ENCODE measurements at places on chromosomes 1 and 21. TPM values are rescaled to one million over a fixed set of nuclear protein-coding genes. Genes with fewer than 3 reads are reported as not detected.

TMED5 gene
- 82.6 TPM for total RNA-seq

DNA sequence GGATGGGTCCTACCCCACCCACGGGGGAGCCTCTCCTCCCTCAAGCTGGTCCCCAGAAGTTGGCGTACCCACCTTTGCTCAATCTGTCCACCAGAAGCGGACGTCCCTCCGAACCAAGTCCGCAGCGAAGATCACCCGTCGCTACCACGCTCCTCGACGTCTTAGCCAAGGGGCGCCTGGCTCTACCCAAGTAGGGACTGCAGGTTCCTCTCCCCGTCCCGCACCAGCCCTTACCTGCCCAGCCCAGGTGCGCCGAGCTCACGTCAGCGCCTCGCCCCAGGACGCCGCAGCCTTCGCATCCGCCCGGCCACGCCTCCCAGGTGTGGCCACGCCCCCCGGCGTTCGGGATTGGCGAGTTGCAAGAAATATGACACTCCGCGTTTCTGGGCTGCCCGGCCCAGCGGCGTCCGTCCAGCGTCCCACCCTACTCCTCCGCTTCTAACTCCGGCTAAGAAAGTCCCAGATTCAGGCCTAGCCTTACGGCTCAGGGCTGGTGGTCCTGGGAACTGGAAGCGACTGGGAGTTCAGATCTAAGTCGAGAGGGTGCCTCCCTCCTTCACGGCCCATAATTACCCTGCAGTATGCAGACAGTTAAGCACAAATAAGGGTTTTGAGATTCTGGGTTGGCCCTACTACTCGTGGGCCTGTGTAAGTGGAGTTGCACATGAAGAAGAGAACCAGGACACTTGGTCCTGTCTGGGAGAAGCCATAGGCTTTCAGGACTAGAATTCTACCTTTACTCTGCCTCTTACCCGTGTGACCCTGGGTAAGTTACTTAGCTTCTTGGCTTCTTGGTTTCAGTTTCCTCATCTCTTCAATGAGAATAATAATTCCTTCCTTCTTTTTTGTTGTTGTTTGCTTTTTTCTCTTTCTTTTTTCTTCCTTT is at the start of gene IRF6:
TSS of gene IRF6 (minus strand) at position 268 of the 886 bp plus-strand sequence. CDS start 4,729 bp downstream, outside the sequence.
- DNase-seq: peak; percentile 77

TSPEAR gene
- not detected for total RNA-seq

DNA sequence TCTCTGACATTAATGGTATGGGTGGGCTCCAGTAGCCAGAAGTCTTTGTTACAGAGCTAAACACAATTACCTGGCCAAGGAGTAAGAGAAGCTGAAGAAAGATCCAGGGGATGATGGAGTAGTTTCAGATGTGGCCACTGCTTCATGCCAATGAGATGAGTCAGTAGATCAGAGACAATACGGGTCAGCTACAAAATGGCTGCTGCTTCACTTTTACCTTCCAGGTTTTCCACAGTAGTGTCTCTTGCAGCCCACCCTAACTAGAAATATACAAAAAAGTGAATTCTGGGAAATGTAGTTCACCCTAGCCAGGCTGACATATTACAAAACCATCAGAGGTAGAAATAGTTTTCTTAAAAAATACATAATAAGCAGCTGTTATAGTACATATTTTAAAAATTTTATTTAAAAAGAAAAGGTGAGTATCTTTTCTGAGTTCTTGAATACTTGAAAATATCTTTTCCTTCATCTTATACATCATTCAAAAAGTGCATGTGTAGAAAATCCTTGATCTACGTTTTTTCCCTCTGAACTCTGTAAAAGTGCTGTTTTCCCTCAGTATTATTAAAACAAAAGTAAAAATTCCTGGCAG is 36.1 kb downstream of the LRIF1 start:
- no peak for DNase-seq

- no peak for DNase-seq
These were observed 3.9 kb downstream of the CAPN9 start for GRCh38 chr1:230750986-230751625.

EDARADD gene
- total RNA-seq: not detected

MKNK1 gene
- 18.2 TPM for total RNA-seq

WDR64 gene
- not detected for total RNA-seq

- DNase-seq: no peak
These were observed 586.4 kb upstream of the TMPRSS15 start for GRCh38 chr21:18989953-18990495.

ATP1A4 gene
- 0.26 TPM for total RNA-seq

- DNase-seq: no peak
These were observed 19.8 kb downstream of the CSF1 start for GRCh38 chr1:109930252-109930993.

DNA sequence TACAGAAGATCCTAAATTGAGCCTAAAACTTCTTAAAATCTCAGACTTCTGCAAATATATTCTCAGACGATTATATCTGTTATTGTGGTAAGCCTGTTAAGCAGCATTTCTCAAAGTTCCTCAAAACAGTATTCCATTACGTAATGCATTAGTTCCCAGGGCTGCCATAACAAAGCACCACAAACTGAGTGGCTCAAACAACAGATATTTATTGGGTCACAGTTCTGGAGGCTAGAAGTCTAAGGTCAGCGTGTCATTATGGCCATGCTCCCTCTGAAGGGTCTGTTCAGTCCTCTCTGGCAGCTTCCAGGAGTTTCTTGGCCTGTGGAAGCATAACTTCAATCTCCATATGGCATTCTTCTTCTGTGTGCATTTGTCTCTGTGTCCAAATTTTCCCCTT is 103.5 kb upstream of the ST6GALNAC5 start:
- no peak for DNase-seq

TEKT2 gene
- total RNA-seq: 0.50 TPM

DNA sequence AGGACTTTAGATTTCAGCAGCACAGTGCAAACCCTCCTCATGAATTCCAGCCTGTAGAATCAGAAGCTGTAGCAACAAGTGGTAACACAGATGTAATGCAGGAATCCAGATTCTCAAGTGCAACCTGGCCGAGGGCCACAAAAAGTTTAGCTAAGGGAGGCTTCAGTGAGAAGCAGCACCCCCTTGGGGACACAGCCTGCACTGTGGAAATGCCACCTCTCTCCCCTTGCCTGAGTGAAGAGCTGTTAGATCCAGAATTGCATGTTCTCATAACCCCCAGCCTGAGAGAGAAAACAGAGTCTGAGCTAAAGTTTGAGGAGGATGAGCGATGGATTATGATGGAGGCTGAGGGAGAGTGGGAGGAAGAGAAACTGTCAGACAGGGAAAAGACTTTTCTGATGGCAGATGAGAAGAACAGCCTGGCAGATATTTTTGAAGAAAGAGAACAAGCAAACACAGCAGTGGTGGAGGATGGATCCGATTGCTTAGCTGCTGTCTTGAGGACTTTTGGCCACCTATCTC is 80.5 kb upstream of the BMP8A start:
- DNase-seq: peak; percentile 94

DNA sequence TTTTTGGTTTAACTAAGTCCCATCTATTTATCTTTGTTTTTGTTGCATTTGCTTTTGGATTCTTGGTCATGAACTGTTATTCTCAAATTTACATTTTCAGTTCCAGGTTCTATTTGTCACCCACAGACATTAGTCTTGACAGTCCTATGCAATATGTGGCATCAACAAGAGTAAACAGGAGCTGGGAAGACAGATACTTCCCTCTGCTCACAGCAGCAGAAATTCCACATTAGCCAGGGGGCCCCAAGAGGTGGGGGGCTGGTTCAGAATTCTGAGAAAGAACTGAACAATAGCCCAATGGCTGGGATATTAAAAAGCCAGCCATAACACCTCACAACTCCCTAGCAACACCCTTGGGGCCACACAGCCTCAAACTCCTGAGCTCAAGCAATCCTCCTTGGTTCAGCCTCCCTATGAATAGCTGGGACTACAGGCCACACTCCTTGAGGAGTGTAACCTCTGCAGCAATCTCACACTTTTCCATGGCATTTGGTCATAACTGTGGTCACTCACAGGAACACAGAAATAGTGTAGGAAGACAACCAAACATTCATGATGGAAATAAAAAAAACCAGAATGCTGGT is 67.8 kb downstream of the ERG start:
- no peak for DNase-seq

DNA sequence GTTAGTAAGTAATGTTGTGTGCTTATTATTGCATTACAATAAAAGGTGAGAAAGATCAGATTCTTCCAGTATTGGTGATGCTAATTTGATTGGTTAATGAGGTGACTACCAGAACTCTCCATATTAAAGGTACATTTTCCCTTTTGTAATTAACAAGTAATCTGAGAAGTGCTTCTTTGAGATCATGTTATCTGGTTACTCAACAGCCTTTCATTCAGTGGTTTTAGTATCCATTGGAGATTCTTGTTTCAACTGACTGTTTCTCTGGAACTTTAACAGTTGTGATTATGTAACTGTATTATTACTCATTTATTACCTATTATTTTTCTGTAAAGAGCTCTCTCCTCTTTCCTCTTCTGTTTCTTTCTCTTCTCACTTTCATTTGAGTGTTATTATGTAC is 86.7 kb downstream of the PEX14 start:
- DNase-seq: peak; percentile 22

DNA sequence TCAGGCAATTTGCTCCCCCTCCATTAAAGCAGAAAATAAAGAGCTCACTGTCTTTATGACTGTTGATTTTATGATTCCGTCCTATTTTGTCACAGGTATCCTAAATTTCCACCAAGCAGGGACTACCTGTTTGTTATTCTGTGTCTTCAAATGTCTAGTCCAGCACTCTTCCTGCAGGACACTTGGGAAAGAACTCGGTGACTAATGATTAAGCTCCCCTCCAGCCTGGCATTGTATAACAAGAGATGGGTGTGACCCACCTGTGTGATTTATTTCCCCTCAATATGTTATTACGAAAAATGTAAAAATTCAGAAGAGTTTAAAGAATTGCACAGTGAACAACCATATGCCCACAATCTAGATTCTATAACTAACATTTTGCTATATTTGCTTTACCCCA is 42.9 kb upstream of the LRRN2 start:
- no peak for DNase-seq

DNA sequence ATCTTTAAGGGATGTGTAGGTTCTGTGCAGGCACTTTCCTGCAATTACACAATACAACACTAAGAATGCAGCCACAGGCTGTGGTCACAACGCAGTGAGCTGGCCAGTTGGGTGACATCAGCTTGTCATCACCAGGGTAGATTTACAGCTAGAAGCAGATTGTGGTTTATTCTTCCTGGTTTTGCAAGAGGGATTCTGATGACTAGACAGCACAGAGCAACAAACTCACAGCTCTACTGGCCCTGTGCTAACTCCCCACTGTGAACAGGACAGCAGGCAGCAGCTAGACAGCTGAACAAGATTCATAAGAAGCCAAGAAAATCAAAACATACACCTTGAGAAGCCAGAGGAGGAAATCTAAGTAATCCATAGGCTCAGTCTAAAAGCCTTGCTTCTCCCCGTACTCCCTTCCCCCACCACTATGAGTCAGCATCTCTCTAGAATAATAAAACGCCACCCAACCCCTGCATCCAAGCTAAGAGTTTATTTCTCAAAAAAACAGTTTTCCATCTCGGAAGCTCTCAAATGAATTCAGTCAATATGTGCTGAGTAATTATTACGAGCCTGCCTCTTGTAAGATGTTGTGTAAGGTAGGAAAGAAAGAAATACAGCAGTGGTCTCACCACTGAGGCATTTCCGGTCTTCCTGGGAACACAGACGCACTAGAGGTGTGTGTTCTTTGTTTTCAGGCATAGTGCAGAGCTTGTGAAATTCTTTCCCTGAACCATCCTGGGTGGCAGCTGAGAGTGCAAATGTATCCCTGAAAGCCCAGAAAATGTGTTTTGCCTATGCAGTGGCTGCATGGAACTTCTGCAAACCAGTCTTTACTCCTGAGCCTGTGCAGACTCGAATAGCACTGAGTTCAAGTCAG is 162.8 kb downstream of the NTPCR start:
- DNase-seq: peak; percentile 99
